Inflammatory macrophage treated with lipopolysaccharide for 4 hours (primary cell): ENCODE measurements at places on chromosomes 11 and 22.

- no peak for DNase-seq
These were observed 5.7 kb downstream of the EIF3L start for GRCh38 chr22:37854946-37855345.

DNA sequence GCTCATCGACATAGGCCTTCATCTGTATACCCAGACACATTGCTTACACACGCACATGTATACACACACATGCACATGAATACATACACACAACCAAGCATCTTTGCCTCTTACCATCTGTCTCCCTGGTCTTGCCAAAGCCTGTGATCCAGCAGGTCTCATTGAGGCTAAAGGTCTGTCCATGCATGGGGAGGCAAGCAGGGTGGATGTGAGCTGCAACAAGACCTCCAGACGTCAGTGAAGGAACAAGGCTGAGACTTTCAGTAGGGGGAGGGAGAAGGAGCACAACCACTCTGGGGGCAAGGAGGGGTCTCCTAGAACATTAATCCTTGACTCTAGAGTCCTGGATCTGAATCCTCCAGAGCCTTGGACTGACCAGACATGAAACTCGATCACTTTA is 23.7 kb downstream of the TMPRSS13 start:
- no peak for DNase-seq

DNA sequence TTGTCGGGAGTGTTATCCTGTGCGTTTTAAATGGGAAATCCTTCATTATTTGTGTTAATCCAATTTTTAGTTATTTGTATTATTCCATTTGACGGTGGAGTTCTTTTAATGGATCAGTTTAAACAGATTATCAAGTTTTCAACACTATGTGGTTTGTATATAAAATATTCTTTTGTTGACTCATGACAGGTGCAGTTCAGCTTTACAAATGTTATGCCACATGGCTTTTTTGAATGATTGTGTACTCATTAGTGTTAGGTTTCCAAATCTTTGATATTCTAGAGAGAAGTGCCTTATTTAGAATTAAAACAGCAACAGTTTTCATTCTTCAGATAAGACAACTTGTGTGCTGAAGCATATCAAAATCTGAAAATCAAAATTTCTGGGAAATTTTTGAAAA is 2.4 kb downstream of the JAM3 start:
- no peak for DNase-seq

DNA sequence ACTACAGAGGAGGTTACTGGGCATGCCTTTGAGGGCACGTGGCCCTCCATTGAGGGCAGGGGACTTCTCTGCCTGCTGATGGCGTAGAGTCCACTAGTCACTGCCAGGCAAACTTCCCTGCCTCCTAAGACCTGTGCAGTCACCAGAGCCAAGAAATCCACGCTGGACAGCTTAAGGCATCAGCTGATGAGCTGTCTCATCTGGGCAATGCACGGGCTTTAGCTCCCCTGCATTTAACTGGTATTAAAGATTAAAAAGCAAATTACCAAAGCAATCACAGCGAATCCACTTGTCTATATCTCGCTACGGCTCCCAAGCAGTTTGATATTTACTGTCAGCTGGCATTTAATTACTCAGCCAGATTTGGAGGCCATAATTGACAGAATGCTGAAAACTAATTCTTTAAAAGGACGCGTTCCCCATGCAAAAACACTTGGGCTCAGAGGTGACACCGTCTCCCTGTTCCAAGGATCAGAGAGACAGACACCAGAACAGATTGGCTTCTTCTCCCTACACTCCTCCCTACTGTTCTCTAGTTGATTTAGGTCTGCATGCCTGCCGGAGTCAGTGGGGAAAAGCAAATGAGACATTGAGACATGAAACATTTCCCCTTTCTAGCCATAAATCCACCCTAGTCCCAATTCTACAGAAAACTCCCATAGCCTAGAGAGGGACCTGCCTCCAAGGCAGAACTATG is 68.5 kb downstream of the SPATA19 start:
- no peak for DNase-seq

- no peak for DNase-seq
These were observed 84.0 kb downstream of the DHCR7 start for GRCh38 chr11:71364176-71364671.

DNA sequence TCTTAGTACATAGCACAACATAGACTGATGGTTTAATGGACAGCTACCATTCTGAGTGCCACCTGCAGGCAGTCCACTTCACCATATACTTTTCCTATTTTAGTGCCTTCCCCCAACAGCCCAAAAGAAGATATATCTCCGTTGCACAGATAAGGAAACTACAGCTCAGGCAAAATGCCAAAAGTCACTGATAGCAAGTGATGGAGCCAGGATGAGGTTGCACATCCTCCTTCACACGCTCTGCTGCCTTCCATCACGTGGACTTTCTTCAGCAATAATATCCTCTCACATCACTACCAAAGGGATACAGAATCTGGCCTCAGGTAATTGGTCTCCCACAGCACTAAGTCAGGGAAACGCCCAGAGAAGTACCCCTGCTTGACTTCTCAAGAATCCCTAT is 7.5 kb downstream of the TCF20 start:
- no peak for DNase-seq

DNA sequence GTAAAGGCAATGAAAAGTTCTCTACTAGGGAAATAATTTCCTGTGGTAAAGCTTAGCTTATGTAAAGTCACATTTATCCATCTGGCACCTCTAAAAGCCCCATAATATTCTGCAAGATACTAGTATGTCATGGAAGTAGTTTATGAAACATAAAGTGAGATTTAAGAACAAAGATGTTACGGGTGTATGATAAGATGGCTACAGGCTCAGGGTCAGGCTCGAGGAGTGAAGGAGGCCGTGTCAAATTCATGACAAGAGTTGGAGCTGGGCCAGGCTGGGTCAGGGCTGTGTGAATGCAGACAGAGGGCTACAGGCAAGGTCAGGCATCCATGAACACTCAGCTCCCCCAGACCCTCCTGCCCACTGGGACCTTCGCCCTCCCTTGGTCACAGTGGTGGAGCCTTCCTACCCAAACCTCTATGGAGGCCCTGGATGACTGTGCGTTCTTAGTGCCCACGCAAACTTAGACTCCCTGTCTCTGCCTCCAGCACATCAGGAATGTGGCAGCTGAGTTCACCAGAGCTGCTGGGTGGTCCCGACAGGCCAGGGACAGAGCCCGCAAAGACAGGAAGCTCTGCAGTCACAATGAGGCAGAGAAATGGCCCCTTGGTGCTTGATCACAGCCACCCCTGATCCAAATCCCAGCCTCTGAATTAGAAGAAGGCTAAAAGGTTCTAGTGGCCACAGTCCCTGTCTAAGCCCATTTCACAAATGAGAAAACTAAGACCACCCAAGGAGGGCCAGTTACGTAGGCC is 14.8 kb downstream of the IGLL5 start:
- no peak for DNase-seq

- DNase-seq: no peak
These were observed 33.8 kb upstream of the MUC5AC start for GRCh38 chr11:1123970-1124369.
